ENCODE measurements at places on chromosomes 2 and 18.

DNA sequence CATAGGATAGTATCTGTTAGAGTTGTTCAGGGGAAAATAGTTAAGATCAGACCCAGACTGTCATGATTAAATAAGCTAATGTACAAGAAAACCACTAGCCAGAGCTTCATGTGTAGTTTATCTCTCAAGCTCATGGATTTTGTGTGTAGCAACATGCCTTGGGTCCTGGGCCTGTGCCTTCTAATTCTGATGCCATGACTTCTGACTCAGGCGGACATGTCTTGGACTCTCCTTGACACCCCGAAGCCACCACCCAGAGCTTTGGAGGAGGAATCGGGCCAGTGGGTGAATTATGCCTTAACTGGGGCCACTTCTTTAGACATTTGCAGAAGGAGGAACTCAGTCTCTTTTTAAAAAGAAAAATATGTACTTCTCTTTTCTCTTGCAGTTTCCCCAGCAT is 68.7 kb downstream of the NPAS2 start:
- no peak for DNase-seq

DNA sequence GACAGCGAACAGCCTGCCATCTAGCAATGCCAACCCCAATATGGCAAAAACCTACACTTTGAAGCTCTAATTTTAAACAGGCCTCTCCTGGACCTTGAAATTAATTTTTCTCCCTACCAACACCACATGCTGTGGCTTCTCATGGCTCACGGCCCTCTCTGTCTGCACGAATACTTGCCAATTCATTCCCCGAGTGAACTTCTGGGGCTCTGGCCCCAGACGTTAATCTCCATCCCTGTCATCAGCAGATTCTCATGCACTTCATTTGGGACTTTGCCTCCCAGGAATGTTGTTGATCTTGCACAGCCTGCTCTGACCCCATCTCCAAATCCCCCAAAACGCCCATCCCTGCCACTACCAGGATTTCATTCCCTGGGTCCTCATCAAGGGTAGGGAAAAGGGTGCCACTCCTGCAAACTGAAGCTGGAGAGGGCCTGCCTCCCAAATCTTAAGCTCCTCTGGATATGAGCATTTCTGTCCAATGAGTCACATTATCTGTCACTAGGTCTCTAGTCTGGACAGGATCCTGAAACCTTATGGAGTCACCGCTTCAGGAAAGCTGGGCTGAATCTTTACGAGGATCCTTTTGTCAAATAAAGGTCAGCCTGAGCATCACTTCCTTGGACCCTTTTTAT is 10.4 kb downstream of the FIGLA start:
- no peak for DNase-seq

DNA sequence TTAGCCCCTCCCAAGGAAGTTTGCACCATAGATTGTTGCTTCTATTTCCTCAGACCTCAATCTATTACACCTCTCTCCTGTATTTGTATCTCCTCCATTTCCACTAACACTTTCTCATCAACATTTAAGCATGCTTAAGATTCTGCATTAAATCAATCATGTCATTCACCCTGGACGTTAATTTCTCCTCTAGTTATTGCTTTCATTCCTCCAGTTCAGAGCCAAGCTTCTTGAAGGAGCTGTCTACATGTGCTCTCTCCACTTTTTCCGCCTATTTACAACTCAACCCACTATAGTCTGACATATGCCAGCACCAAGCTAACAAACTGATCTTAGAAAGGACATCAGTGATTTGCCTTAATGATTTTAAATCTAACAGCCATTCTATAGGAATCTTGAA is 99.5 kb downstream of the OLA1 start:
- DNase-seq, result no peak

DNA sequence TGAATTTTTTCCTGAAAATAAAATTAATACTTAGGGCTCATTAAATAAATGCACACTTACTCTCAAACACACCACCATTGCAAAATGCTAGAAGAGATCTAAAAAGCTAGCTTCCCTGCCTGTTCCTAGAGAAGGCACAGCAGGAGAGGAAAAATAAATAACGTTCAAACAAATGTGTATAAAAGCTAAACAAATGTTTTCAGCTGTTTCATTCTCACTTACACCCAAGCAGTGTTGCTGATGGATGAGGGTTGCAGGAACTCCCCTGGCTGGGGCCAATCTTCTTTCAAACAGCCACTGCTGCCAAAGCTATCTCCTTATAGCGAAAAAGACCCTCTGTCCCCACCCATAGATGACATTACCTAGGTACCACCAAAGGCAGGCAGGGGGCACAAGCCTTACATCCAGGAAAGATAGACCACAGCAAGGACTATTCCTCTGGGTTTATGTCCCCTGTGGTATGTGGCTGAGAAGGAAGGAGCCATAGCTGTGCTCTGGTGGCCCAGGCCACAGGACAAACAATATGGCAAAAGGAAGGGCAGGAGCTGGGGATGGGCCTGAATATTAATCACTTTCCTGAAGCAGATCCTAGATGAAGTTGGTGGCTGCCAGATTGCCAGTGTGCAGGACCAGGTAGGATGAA is 214.6 kb downstream of the TTC32 start:
- DNase-seq, result no peak

DNA sequence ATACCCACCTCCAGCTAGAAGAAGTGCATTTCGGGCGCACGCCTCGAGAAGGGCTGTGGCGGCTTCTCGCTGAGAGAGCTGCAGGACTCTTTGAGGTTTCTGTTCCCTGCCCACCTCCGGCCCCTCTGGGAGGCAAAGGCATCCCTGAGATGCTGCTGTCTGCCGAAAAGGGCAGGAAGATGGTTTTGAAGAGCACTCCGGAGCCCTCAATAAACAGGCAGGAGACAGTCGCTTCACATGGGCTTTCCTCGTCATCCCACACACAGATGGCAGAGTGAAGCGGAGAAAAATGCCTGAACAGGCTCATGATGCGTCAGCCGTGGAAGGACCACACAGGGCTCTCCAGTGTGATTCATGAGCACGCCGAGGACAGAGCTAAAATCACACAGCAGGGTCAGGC is 25.4 kb upstream of the GLI2 start:
- DNase-seq, result no peak

DNA sequence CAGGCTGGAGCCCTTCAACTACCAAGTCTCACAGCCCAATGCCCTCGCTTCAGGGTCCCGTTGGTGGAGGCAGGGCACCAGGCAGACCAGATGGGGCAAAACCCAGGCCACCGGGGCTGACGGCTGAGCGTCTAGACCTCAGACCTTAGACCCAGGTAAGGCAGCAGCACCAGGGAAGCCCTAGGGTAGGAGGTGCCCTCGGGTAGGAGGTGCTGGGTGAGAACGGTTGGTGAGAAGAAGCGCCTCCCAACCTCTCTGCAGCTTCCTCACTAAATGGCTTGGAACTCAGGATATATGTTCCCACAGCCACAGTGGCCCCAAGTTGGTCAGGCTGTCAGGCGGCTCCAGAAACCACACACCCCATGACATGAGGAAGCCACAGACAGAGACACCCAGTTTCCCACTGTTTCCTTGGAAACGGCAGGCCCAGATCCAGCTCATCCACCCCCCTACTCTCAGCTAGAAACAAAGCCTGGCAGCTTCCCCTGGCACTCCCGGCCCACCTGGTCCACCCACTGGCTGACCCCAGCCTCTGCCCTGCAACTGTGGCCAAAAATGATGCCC is 13.1 kb upstream of the MLPH start:
- no peak for DNase-seq

DNA sequence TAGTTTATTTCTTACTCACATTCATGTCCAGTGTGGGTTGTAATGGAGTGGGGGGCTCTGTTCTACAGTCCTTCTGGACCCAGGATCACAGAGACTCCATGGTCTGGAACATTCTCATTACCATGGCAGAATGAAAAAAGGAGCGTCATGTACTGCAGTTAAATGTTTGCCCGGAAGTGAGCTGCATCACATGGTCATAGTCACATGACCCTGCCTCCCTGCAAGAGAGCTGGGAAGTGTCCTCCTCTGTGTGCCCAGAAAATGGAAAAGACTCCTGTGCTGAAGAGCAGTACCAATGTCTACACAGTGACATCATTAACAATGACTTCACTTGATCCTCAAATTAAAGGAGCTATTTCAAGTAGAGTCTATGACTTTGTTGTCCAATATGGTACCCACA is 74.0 kb upstream of the ZBTB14 start:
- no peak for DNase-seq

DNA sequence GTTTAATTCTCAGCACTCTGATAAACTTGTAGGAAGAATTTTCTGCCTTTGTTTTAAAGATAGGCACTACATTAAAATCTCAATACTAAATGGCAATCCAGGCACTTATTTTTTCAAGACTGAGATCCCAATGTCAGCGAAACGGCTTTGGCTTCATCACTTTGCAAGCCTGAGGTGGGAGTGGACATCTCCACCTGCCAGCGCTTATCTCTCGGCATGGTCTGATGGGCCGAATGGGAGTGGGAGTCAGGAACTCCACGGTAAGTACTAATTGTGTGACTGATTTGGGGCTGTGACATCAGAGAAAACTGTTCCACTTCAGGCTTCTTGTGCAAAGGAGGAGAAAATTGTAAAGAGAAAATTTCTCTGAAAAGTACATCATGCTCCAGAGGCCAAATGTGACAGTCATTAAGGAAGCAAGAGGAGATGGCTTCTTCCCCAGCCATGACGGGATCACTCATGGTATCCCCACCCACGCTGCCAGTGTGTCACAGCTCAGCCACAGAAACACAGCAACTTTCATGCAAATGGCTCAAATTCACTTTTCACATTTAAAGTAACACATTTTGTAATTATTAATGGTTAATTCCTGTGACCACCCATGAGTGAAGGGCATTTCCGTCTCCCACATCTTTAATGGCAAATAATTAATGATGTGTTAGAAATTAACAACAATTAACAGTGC is 385.5 kb upstream of the HNRNPA3 start:
- no peak for DNase-seq

GRCh38 chr18:59470561-59471121 is 111.6 kb upstream of the LMAN1 start:
- no peak for DNase-seq

DNA sequence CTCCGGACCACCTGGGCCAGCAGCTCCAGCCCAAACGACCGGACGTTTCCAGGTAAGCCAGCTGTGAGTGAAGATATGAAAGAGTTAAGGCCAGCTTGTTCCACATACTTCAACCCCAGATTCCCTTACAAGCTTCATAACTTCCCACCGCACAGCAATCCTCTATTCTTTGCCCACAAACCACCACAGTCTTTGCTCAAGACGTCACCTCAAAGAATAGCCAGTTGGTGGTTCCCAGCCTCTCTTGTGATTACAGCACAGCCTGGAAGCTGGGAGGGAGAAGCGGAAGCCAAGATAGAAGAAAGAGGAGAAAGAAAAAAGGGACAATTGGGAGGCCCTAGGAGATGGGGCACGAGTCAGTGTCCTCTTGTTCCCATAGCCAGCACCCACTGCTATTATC is 70.6 kb downstream of the NRP2 start:
- no peak for DNase-seq

DNA sequence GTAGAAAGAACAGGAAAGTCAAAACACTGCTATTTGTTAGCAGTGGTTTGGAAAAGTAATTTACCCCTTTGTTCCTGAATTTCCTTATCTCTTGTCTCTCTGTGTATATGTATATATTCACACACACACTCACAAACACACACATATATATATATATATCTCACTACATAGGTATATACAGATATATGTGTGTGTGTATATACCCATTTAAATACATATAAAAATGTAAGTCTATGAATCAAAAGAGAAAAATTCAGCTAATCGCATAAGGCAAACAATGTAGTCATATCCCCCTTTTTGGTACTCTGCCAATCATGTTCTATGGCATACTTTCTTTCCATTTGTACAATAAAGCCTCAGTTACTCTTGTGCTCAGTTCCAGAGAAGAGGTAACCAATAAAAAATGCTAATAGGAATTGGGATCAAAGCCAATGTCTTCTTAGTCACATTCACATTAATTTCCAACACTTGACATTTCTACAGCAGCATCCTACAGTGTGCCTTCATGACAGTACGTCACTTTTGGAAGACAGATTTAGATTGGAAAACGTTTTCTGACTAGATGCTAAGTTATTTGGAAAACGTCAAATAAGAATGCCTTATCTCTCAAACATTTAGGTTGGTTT is 94.6 kb downstream of the MC4R start:
- DNase-seq, result no peak

GRCh38 chr2:96587843-96588242 is 50.3 kb downstream of the KANSL3 start:
- DNase-seq, result no peak

DNA sequence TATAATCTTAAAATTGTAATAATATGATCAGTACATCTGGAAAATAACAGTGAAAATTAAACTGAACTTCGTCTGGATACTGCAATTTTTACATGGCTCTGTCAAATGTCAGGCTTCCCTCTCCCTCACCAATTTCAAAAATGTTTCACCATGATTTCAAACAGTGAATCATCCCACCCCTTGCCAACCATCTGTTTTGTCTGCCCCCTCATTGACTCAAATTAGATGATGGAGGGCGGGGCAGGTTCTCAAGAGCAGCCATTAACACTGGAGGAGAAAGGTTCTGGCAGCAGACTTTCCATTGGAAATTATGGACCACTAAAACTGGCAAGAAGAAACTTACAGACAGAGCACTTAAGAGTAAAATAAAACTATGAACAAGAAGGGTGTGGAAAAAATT is 1195.7 kb upstream of the ZEB2 start:
- DNase-seq, result peak; percentile 17

GRCh38 chr2:101401906-101402305 is 14.6 kb upstream of the CREG2 start:
- no peak for DNase-seq

DNA sequence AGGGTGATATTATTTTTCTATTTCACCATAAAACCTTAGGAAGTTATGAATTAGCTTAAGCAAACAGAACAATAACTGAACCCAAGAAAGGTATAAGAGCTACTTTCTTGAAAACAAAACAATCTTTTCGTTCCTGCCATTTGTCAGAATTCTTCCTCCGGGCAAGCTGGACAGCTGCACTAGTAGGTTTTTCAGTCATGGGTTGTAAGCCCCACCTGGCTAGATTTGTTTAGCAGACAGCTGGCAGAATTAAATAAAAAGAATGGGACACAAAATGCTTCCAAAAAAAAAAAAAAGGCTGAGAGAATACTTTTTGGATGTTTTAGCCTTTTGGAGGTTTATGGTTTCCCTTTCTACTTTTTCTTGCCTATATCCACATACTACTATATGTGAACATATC is 694.1 kb downstream of the ARHGAP15 start:
- DNase-seq, result no peak

DNA sequence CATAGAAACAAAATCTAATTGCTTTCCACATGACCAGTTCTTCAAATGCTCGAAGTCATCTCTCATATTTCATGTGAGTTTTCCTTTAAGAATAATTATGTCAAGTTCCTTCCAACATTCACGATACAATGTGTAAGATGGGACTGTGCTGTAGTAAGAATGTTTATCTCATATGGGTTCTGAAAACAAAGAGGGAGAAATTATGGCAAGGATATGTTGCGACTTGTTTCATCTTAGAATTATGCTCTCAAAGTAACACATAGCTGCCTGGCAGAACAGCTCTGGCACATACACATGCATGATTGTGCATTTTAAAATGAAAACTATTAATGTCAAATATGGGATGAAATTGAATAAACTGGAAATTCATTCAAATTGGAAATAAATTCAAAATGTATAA is 314.8 kb upstream of the ACVR2A start:
- no peak for DNase-seq

GRCh38 chr2:173580956-173581355 is 226.3 kb downstream of the CDCA7 start:
- no peak for DNase-seq

Measured in fibroblast of the conjunctiva (primary cell).